ENCODE measurements at places on chromosomes 16 and 17.

DNA sequence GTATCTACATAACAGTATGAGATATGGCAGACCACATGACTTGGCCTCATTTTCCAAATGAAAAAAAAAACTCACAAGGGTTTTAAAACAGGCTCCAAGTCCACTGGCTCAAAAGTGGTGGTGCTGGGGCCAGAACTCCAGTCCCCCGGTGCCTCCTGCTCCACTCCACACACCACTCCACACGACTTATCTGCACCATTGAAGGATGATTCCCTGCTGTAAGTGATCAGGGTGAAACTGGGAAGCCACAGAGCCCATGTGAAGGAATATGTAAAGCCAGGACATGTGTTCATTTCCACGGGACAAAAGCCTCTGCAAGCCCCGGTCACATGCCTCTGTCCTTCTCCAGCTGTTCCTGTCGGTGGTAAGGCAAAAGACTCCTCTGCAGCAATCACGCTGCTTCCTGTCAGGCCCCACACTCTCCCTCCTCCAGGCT is 97.2 kb downstream of the ZNF18 start:
- DNase-seq: no peak

GRCh38 chr17:12622726-12623125 is 43.0 kb upstream of the MYOCD start:
- no peak for DNase-seq

- no peak for DNase-seq
These were observed 25.8 kb downstream of the EPN2 start for GRCh38 chr17:19262650-19263631.

DNA sequence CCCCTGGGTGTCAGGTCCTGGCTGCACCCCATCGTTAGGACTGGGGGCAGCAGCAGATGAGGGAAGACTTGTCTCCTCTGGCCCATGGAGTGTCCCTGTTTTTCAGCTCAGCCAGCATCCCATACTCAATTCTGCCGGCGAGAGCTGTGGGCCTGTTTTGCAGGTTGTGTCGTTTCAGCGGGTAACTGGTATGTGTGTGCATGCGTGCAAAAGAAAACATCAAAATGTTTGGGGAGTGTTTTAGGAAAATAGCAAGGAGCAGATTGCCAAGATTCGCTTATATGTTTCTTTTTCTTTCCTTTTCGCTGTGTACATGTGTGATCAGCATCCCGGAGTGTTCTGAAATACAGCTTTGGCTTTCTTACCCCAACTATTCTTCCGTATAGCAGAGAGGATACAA is 34.7 kb downstream of the MSI2 start:
- DNase-seq: no peak

DNA sequence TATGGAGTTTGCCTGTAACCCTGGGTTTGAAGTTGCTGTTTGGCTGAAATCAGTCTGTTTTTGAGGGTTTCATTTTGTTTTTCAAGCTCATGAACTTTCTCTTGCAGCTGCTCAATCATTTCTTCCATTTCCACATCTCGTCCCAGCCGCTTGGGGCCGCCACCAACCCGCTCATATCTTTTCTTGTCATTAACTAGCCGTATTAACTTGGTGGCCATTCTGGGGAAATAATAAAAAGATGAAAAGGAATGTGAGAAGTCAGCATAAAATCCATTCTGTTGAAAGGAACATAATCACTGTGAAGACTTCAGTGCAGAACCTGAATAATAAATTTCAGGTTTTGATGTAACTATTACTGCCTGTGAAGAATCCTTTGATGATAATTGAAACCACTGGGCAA is 11.5 kb downstream of the RPGRIP1L start:
- no peak for DNase-seq

DNA sequence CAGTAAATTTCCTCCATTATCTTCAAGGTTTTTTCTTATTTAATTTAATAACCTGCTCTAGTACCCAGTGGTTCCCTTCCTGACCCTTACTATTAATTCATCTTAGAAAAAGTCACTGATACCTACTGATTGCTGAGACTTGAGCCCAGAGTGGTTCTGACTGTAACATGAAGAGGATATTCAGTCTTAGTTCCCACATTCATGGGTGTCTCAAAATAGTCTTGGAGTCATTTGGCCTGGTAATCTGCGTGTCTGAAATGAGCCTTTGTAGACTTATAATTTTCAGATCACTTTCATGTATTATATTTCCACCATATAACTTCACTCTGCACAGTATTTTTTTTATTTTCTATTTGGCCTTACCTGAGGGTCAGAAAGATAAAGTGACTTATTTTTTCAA is 732.0 kb upstream of the KIF2B start:
- no peak for DNase-seq

DNA sequence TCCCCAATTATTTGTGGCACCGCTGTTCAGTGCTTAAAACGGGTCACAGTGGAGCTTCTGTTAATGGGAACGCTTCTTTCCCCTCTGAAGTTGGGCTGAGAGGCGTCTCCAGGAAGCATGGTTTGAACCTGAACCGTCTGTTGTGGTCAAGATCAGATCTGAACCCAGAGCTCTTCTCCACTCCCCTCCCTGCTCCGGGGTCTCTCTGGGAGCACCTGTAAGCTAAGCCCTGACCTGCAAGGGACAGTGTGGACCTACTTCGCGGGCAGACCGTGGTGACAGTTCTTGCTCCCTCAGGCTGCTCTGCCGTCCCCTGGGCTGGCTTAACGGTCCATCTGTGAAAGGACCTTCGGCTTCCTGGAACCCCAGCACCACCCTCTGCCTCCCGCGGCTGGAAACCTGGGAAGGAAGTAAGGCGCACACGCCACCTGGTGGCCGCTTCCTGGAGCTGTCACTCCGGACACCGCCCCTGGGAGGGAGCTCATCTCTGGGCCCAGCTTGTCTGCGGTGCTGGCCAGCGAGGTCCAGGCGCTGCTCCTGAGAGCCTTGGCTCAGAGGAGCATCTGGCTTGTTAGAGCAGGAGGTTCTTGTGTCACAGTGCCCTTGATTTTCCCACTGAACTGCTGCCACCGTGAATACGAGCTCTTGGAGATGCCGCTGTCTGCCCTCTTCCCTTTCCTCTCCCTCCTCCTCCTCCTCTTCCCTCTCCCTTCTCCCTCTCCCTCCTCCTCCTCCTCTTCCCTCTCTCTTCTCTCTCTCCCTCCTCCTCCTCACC is 518.5 kb upstream of the EEF2KMT start:
- peak; percentile 37 for DNase-seq

DNA sequence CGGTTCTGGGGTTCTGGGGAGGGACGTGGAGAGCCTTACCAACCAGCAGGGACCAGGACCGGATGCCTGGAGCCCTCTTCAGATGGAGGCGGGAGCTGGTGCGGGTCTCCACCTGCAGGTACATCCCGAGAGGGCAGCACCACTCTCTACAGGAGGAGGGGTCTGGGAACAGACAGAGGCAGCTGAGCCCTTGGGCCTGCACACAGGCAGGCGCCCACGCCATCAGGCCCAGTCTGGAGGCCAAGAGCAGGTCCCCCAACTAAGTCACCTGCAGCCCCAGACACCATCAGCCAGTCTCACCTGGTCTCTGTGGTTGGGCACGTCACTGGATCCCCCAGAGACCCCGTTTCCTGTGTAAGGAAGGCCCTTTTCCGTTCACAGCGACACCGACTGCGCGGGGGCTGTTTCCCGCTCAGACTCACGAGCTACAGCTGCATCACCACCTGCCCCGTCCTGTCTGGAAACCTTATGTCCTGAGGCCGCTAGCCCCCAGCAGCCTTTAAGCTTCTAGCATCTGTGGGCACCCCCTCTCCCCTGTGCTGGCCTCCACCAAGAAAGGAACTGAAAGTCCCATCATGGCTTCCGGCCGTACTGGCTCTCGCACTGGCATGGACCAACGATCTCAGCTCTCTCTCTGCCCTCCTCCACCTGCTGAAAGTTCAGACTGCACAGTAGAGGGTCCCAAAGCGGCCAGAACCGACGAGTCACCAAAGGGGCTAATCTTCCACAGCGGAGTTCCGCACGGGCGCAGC is 1.2 kb downstream of the CYBC1 start:
- DNase-seq: peak; percentile 50

- DNase-seq: peak; percentile 12
These were observed 12.9 kb upstream of the ODF4 start for GRCh38 chr17:8326511-8327302.

- no peak for DNase-seq
These were observed 26.5 kb upstream of the GSG1L start for GRCh38 chr16:28089992-28090365.
